ENCODE measurements at places on chromosomes 3 and 15.

GRCh38 chr15:90364251-90364650 lies 12.2 kb downstream of the ZNF774 start:
- no peak for DNase-seq

GRCh38 chr3:45865563-45865962 lies 20.8 kb upstream of the CCR9 start:
- no peak for DNase-seq

- no peak for DNase-seq
Measured at GRCh38 chr15:70047386-70048197, 50.1 kb downstream of the TLE3 start.

DNA sequence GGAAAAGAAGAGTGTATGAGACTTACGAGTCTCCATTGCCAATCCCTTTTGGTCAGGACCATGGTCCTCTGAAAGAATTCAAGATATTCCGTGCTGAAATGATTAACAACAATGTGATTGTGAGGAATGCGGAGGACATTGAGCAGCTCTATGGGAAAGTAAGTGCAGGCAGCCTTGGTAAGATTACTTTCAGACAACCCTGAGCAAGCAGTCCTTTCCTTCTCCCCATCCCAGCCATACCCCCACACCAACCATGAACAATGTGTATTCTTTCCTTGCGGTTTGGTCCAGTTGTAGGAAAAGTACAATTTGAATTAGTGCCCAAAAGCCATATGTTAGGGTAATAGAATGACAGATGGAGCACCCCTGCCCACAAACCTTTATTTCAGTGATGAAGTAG lies 5.6 kb downstream of the TSEN2 start:
- DNase-seq = no peak

DNA sequence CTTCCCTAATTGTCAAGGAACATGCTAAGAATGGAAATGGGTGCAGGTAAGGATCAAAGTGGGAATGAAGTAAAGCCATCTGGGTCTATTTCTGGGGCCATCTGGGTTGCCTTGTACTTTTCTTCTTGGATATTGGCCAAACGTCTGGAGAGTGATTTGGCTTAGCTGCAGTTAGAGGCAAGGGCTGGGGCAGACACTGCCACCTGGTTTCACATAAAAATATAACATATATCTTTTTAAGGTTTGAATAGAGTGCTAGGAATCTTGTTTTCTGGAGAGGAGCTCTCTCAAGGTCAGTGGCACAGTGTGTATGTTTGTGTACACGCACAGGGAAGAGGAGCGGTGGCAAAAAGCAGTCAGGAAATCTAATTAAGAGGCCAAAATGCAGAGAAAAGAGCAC lies 24.7 kb upstream of the EOMES start:
- no peak for DNase-seq

DNA sequence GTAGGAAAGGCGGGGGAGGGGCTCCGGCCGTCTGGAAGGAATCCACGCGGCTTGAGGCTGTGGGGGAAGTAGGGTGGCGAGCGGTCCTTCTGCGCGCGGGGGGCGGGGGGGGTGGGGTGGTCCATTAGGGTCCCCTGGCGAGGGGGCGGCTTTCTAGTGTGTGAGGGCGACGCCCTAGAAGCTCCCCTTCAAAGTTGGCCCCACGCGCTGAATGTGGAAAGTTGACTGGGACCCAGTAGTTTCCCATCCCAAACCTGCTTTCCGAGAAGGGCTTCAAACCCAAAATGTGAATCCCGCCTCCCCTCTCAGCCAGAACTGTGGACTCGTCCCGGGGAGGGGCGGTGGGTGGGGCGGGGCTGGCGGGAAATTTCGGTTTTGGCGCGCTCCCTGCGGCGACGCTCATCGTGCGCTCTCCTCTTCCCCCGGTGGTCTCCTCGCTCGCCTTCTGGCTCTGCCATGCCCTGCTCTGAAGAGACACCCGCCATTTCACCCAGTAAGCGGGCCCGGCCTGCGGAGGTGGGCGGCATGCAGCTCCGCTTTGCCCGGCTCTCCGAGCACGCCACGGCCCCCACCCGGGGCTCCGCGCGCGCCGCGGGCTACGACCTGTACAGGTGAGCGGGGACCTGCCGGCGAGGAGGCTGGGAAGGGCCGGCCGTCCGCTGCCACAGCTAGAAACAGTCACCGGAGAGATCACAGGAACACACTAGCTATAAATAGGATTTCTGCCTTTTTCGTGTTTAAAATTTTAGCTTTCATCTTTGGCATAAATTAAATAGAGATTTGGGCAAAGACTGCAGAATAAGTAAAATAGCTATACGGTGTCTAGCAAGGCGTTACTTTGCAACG lies 790 bp downstream of the DUT start:
- peak; percentile 63 for DNase-seq

DNA sequence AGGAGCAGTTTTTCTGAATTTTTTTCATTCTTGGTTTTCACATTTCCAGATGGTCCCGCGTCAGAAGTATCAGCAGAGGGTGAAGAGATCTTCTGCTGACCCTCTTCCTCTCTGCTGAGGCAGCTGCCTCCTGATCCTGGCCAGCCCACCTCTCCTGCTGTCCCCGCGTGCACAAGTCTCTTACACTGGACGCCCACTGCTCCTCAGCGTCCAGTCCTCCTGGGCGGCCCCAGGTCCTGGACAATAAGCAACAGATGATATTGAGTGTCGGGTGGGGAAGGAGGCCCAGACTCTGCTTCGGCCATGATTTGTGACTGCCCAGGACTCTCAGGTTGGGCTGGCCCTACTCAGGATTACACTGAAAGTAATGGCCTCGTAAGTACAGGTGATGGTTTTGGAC lies 50.1 kb downstream of the KLHL25 start:
- DNase-seq = no peak

DNA sequence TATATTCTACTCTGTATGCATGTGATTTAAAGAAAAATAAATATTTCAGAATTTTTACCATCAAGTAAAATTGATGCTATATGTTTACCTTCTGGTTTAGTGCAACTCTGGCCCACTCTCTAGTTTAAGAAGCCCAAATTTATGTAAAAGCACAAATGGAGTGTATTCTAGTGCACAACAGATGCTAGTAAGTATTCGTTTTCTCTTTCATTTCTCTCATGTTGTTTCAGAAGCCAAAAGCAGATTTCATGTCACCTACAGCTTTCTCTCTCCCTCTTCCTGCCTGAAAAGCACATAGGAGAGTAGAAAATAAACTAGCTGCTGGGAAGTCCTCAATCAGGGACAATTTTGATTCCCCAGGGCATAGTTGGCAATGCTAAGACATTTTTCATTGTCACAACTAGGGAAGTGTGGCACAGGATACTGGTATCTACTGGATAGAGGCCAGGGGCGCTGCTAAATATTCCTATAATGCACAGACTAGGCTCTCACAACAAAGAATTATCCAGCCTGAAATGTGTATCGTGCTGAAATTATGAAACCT lies 147.4 kb upstream of the ARHGEF26 start:
- no peak for DNase-seq

DNA sequence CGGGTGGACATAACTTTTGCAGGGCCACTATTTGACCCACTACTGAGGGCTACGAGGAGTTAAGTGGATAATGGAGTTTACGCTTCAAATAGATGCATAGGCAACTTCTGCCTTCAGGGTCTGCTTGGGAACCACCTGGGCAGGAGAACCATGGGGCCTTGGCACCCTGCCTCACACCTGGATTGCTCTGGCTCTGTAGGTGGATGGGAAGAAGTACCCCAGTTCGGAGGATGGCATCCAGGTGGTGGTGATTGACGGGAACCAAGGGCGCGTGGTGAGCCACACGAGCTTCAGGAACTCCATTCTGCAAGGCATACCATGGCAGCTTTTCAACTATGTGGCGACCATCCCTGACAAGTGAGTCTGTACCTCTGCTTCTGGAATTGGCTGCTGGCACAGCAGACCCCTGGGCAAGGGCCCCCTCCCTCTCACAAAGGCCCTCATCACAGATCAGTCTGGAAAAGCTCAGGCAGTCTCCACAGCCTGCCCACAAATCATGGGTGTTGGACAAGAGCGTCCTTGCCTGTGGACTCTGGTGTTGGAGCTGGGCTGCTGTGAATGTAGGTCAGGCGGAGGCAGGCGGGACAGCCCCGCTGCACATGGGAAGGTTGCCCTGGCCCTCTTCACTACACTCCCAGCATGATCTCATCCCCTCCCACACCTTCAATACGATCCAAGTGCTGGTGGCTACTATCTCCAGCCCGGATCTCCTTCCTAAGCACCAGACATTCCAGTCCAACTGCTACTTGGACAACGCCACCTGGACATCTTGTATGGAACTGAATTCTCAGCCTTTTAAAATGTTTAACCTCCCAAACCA lies 46.7 kb downstream of the MESD start:
- DNase-seq = no peak

DNA sequence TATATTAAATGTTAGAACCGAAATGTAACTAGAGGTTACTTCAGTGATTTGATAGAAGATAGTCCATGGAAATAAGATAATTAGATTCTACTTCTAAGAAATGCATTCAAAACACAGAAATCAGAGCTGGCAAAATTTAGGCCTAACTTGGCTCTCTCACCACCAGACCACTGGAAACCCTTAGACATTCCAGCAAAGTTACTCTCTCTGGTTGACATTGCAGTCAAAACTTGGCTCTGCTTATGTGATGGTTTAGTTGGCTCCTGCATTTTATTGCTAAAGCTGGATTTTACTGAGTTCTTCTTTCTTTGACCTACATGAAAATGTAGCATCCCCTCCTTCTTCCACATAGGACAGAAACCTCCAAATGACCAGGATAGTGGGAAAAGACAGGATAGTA lies 35.4 kb upstream of the CBLB start:
- no peak for DNase-seq

- DNase-seq = no peak
Measured at GRCh38 chr3:54065586-54065985, 56.8 kb upstream of the CACNA2D3 start.

DNA sequence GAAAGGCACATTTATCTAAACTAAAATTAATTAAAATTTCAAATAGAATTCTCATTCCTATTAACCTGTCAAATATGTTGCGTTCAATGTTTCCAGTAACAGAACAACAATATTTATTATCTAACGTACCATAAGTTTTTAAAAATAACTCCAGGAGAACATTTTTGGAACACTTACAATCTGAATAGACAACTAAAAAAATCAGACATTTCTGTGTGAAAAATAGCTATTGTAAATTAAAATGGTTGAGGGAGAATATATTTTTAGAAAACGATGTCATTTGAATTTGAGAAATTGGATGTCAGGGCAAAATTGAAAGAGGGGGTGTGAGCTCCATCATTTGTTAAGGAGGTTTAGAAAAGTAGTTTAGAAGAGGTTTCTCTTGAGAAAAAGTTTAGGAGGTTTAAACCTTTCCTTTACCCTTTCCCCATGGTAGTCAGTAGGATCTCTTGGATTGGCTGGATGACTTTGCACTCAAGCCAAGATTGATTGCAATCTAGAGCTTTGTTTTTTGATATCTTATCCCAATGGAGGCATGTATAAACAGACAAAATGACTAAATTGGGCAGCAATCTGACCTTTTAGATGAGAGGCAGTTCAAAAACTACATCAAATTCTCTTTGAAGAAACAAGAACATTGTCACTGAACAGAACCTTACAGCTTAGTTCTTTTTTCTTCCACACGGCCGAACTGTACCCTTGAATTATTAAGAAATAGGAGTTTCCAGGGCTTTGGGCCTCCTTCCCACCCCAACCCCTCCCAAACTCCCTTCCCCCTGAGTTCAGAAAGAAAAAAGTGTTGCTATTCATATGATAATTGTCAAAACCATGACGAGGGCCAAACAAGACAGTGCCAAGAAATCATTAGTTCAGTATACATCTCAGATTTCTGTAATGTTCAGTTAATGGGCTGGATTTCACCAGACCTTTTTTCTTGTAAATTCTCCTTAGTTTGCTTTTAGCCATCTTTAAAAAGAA lies 79.7 kb upstream of the CDIN1 start:
- DNase-seq = no peak

- no peak for DNase-seq
Measured at GRCh38 chr3:108036984-108037741, 53.7 kb downstream of the CD47 start.

GRCh38 chr15:64571857-64572291 lies 111.5 kb downstream of the ZNF609 start:
- no peak for DNase-seq

GRCh38 chr15:73303636-73304035 lies 65.1 kb downstream of the HCN4 start:
- DNase-seq = no peak

GRCh38 chr3:99084826-99085225 lies 183.3 kb upstream of the DCBLD2 start:
- DNase-seq = no peak

GRCh38 chr3:109117939-109118338 lies at the start of gene MORC1:
TSS of gene MORC1 (minus strand) at chr3:109118134. CDS start at chr3:109118059, 75 bp downstream.
- no peak for DNase-seq

DNA sequence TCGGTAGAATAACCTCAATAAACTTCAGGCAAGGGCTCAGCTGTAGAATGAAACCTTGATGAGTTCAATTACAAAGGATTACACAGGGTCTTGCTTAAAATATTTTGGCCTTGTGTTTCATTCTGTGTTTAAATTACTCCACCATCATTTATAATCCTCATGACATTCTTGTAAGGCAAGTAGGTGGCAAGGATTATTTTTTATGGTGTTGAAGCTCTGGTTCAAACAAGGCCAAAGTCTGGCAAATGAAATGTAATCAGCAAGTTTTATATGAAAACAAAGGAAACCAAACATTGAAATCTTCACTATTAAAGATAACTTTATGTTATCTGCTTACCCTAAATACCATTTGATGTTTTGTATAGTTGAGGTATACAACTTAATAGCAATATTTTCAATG lies 221.3 kb upstream of the HES1 start:
- DNase-seq = no peak

Measured in stimulated activated CD4-positive, alpha-beta T cell treated with anti-CD3 and anti-CD28 coated beads, Interleukin-1b, Interleukin-23, amount 100 ng/mL, for 24 hours (primary cell).